Small intestine (tissue), 16 donors: ENCODE measurements at places on chromosomes 13 and 19.

DNA sequence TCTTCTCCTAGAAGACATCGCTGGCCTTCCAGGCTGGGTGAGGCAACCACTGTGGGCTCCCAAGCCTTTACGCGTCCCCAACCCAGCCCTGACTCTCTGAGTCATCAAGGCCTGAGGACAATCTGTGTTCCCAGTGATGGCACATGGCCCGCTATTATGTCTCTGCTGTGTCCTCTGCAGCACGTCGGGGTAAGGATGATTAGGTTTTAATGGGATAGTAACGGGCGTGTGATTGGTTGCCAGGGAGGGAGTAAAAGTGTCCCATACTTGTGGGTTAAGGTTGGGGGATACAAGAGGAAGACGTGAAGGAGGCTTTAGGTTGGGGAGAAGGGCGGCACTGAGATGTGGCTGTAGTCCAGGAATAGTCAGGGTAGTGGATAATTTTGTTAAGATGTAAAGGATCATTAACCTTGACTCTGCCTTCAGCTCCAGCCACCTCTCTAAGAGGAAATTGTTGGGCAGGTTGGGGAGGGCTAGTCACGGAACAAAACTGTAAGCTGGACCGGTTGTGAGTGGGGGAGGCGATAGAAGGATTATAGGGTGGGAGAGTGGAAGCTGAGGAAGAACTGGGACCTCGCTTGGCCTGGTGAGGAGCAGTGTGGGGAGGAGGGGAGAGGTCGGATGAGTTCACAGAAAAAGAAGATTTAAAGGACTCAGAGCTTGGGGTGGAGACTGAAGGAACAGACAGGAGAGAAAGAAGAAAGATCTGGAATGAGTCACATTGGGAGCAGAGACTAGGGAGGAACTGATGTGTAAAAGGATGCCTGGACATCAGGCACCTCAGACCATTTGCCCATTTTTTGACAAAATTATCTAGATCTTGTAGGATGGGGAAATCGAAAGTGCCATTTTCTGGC lies 27.9 kb upstream of the IGFL1 start:
- no peak overlapping the region for H3K27ac ChIP-seq
- no peak overlapping the region for H3K4me3 ChIP-seq
- DNase-seq, result no peak
- H3K4me1 ChIP-seq, result no peaks in the 10 kb centered on the region
- H3K36me3 ChIP-seq, result no peaks in the 10 kb centered on the region

DNA sequence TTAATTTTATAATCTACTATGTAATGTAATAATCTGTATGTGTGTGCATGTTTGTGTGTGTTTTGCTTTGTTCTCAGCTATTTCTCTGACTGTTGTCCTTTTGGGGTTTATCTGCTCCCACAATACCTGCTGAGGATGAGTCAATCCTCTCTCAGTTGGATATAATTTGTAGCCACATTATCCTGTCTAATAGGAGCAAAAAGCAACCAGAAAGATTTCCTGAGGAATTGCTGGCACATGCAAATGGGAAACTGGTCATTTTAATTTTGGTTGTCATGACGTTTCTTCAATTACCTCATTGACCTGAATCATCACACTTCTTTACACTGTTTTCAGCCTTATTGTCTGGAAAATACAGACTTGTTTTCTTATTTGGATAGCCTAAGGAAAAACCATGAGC lies 488.4 kb downstream of the KLF5 start:
- no peaks in the 10 kb centered on the region for H3K36me3 ChIP-seq
- H3K27ac ChIP-seq, result no peak overlapping the region
- no peaks in the 10 kb centered on the region for H3K4me1 ChIP-seq
- no peaks in the 10 kb centered on the region for H3K27me3 ChIP-seq
- H3K4me3 ChIP-seq, result no peak overlapping the region

DNA sequence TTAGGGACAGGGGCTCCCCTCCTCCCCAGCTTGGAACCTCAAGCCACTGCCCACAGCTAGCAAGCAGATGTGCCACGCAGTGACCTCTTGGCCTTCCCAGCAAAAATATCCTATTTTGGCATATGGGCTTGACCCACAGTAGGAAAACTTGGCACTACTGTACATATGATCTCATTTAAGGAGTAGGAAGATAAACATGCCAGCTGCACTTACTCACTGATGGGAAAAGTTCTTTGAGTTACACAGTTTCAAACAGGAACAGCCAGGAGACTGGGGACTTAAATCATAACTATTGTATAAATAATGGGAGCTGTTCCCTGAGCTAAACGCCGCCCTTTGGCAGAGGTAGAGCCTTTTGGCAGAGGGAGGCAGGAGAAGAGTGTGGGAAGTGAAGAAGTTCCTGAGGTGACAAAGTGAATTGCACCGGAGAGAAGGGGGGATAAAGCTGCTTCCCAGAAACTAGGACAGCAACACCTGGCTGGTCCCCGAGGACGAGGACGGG lies 6.1 kb downstream of the SACS start:
- no peak overlapping the region for H3K27ac ChIP-seq
- H3K27me3 ChIP-seq, result no peaks in the 10 kb centered on the region
- peak; percentile 11 for DNase-seq
- H3K4me3 ChIP-seq, result no peak overlapping the region

DNA sequence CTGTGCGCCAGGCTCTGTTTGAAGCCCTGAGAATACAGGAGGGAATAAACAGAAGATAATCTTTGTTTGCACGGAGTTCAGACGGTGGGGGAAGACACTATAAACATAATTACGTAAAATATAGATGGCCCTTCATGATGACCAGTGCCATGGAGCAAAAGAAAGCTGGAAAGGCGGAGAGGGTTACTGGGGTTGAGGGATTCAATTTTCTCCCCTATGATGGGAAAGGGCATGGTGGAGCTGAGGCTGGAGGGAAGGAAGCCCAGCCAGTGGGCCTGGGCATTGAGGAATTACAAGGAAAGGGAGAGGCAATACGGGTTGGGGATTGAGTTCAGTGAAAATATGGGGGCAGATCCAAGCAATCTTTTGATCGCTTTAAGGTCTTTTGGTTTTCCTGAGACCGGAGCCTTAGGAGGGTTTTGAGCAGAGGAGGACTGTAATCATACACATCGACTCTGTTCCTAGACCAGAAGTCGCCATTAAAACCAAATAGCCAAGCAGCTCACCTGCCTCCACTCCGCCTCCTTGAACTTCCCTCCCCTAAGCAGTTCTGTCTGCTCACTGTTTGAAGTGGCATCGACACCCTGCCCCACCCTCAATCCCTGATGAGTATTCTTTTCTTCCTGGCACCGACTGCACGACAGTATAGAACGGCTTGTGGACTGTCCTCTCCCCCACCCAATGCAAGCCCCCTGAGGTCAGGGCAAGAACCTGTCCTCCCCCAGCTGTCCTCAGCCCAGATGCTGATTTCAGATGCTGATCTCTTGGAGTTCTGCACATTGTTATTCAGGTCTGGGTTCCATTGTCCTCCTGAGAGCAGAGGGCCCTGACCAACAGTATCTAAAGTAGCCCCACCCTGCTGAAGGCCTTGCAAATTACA lies 813 bp upstream of the ZNF296 start:
- DNase-seq, result peak; percentile 55
- no peaks in the 10 kb centered on the region for H3K27me3 ChIP-seq
- H3K4me1 ChIP-seq, result peaks cover 39% of the 10 kb centered on the region
- peak overlapping the region; percentile 76 for H3K27ac ChIP-seq
- peak overlapping the region; percentile 28 for H3K4me3 ChIP-seq

DNA sequence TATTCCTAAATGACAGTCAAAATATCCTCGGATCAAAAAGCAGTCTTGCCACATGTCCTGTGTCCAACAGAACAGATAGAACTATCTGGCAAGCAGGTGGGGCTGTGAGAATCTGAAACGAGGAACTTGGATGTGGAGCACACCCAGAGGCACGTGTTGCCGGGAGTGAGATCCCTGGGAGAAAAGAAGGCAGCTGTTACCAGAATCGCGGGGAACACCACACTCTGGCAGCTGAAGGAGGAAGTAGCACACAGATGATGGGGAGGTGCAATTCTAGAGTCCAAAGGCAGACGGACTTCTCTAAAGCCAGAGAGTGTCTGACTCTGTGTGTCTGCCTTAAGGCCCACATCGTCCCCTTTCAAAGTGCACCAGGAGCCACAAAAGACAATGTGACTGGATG lies 22.3 kb downstream of the SLC7A1 start:
- H3K27me3 ChIP-seq, result no peaks in the 10 kb centered on the region
- H3K4me3 ChIP-seq, result no peak overlapping the region
- peaks cover 4% of the 10 kb centered on the region for H3K36me3 ChIP-seq
- peak overlapping the region; percentile 48 for H3K27ac ChIP-seq
- DNase-seq, result peak; percentile 78
- H3K4me1 ChIP-seq, result no peaks in the 10 kb centered on the region

DNA sequence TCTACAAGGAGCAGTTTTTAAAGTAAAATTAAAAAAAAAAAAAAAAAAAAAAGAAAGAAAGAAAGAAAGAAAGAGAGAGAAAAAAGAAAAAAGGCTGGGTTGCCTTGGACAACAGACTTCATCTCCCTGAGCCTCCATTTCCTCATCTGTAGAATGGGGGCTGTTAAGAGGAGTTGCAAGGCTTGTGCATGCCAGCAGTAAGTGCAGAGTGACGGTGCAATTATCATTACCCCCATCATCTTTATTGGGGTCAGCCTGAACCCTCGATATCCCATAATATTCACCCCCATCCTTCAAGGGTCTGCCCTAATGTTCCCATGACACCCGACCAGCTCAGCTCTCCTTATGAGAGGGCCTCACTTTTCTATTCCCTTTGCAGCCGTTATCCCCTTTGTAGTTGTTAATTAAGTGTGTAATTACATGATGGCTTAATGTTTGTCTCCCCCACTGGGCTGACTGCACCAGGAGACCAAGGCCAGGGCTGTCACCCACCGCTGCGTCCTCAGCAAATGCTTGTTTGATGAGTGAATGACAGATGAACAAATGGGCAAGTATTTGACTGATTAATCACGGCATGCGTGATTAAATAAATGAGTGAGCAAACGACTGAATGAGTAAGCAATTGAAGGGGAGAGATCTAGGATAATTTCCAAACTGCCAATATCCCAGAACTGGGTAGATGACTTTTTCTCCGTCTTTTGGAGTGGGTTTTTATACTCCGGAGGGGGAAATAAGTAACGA lies 10.1 kb downstream of the FOSB start:
- H3K4me1 ChIP-seq, result peaks cover 9% of the 10 kb centered on the region
- no peaks in the 10 kb centered on the region for H3K36me3 ChIP-seq
- H3K27ac ChIP-seq, result peak overlapping the region; percentile 94
- no peaks in the 10 kb centered on the region for H3K27me3 ChIP-seq
- no peak for DNase-seq
- no peak overlapping the region for H3K4me3 ChIP-seq

- DNase-seq, result no peak
- H3K27me3 ChIP-seq, result no peaks in the 10 kb centered on the region
- no peaks in the 10 kb centered on the region for H3K36me3 ChIP-seq
- no peak overlapping the region for H3K4me3 ChIP-seq
- no peaks in the 10 kb centered on the region for H3K4me1 ChIP-seq
Measured at GRCh38 chr19:14183741-14184350, 22.1 kb downstream of the ADGRL1 start.

DNA sequence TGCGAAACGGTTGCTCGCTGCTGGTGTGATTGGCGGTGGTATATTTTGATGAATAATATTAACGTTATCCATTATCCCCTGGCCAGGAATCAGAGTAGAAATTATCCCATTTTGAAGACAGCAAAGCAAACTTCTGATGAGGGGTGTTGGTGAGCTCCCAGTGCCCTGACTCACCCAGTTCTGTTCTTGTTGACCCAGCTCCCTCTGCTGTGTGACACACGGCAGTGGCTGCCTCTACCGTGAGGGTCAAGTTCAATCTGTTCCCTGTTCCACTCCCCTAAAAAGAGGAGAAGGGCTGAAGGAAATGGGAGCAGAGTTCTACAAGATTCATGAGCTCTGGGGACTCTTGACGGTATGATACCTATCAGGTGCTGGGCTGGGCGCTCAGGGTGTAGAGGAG lies 2.0 kb downstream of the CAMSAP3 start:
- no peak overlapping the region for H3K27ac ChIP-seq
- H3K4me1 ChIP-seq, result no peaks in the 10 kb centered on the region
- peaks cover 28% of the 10 kb centered on the region for H3K36me3 ChIP-seq
- peaks cover 10% of the 10 kb centered on the region for H3K27me3 ChIP-seq
- H3K4me3 ChIP-seq, result no peak overlapping the region
- no peak for DNase-seq

GRCh38 chr19:40599331-40599901 lies 1.8 kb upstream of the LTBP4 start:
- peaks cover 46% of the 10 kb centered on the region for H3K4me1 ChIP-seq
- H3K4me3 ChIP-seq, result no peak overlapping the region

- H3K4me1 ChIP-seq, result no peaks in the 10 kb centered on the region
- DNase-seq, result peak; percentile 4
- no peak within 1 kb of the TSS for H3K27ac ChIP-seq
- no peaks in the 10 kb centered on the region for H3K36me3 ChIP-seq
- no peak within 1 kb of the TSS for H3K4me3 ChIP-seq
- no peaks in the 10 kb centered on the region for H3K27me3 ChIP-seq
Measured at GRCh38 chr19:22286151-22286810, at the start of gene ZNF729. ZNF729 (plus strand) TSS chr19:22286441; CDS start chr19:22286526, 85 bp downstream.

- no peaks in the 10 kb centered on the region for H3K4me1 ChIP-seq
- peak; percentile 62 for DNase-seq
- H3K27ac ChIP-seq, result no peak overlapping the region
- H3K36me3 ChIP-seq, result peaks cover 2% of the 10 kb centered on the region
Measured at GRCh38 chr13:79541426-79542049, 60.6 kb downstream of the NDFIP2 start.

DNA sequence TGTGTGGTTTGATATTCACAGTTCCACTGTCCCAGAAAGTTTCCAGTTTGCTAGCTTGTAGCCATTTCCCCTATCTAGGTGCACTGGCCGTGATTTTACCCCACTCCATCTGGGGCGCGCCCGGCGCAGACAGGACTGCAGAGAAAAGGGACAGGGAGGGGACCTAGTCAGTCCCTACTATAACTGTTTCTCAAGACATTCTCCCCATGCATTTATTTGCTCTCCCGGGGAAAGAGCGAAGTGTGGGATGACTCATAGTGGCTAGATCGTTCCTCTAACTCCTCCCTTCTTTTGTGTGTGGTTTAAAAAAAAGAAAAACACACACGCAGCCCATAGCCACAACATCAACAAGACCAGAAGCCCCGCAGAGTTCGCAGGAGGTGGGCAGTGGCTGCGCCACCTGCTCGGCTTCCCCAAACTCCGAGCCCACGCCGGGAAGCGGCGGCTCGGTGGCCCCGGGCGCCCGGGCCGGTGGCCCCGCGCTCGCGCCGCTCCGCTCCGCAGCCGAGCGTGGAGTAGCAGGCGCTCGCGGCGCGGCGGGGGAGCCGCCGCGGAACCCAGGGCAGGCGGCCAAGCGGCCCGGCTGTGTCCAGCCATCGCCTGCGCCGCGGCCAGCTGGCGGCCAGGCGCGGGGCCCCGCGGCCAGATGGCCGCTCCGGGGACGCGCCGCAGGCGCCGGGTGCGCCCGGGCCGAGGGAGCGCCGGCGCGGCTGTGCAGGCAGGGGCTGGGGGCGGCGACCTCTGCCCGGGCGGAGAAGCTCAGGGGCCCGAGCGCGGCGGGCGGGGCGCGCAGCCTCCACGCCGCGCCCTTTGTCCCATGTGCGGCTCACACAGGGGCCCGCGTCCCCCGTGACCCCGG lies 653 bp downstream of the TMTC4 start:
- peak overlapping the region; percentile 87 for H3K27ac ChIP-seq
- peaks cover 16% of the 10 kb centered on the region for H3K36me3 ChIP-seq
- DNase-seq, result peak; percentile 89
- no peaks in the 10 kb centered on the region for H3K27me3 ChIP-seq
